DMS 273 treated with DMSO at 0.1 percent for 48 hours (cell line): ENCODE measurements at places on chromosomes 1 and 21.

DNA sequence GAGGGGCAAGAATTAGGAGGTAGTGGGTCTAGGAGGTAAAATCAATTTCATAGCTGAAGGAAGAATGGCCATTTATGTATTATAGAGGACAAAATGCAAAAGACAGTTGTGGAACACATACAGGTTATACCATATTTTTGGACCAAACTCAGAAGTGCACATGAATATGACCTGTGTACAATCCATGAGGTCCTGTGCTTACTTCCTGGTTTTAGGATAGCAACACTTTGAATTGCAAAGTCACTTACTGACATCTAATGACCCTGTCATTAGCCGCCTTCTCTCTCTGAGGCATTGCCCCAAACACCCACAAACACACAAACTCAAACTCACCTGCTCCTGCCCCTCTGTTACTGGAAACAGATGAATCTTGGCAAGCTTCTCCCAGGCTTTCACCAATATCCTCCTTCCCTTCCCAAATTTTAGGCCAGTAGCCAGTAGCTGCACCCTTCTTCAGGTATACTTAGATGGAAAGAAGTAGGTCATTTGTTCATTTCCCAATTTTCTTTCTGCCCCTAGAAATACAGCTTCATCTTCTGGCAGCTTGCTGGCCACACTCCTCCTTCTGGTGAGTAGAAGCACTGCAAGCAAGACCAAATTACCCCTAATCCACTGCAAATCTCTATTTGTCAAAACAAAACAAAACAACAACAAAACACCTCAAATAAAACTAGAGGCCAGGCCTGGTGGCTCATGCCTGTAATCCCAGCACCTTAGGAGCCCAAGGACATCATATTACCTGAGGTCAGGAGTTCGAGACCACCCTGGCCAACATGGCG is 13.7 kb upstream of the RPL5 start:
- DNase-seq, result no peak

DNA sequence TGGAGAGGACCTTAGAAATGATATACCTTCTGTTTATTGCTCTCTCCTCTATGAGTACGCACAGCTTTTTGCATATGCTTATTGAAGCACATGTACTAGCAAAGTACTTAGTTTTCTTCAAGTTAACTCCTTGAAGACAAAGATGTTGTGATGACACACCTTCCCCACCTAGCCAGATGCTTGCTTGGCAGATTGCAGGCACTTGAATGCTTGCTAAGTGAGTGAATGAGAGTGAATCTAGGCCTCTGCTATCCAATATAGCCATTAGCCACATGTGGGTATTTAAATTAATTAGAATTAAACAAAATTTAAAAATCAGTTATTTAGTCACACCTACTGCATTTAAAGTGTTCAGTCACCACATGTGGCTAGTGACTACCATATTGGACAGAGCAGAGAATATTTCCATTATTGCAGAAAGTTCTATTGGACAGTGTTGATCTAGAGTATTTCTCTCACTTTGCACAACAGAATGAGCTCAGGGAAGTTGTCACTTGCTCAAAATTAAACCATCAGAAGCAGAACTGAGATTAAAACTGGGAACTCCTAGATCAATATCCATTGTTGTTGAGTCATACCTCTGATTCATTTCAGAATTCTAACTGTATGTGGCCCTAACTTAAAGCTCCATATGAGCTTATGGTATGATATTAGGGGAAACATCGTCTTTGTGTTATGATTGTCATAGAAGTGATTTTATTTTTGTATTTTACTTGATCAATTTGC is 8.6 kb upstream of the EEIG2 start:
- no peak for DNase-seq

DNA sequence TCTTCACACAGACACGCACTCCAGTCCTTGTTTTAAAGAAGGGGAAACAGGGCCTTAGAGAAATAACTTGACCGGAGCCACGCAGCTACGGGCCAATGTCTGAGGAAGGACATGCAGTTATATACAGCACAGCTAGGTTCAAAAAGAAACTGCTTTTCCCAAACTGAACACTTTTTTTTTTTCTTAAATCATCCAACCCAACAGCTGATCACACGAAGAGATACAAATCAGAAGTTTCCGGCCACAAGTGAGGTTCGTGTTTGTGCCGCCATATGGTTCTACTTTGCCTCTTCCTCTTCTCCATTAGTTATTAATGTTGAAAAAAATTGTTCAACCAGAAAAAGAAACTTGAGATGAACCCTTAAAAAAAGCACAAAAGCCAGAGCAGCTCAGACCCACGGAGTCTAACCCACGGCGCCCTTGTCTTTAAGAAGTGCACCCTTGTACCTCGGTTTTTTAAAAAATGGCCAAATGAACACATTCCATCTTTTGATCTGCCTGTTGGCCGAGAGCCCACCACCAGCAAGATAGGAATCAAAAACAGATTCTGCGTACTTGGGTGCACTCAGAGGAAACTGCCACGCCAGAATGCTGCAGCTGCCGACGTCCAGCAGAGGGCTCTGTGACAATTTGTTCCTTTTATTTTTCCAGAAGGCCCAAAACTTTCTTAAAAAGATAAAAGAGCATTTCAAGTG is 78.9 kb downstream of the SLC66A1 start:
- DNase-seq, result peak; percentile 7

- no peak for DNase-seq
These were observed 58.0 kb downstream of the NKAIN1 start for GRCh38 chr1:31181515-31182343.

- no peak for DNase-seq
These were observed 14.6 kb downstream of the RIPK4 start for GRCh38 chr21:41752231-41752681.

DNA sequence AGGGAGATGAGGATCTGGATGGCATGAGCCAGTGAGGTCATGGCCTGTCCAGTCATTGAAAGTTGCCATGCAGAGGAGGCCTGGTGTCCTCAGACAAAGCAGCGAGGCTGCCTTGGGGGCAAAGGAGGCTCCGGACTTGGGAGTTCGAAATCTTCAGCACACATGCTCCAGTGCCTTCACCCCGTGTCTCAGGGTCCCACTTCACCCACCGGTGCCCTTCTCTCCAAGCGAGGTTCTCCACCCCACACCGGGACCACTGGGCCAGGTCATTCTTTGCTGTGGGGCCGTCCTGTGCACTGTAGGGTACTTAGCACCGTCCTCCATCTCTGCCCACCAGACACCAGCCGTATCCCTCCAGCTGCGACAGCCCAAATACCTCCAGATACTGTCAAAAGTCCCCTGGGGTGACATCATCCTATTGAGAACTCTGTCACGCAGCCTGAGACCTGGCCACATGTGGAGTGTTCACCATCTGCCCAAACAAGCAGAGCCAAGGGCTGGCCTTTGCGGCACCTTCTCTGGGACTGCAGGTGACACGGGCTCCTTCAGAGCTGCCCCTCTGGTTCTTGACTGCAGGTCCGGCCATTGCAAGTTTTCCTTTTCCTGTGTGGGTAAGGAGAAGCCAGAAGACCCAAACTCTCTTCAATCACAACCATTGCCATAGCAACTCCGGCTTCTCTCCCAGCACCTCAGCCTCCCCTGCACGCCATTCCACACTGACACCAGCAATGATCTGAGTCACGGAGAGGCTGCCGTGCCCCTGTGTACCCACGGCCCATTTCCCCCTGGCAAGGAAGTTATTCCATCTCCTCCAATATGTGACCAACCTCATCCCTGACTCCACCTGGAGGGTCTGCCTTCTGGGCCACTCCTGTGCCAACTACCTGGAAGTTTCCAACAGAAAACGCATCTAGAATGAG is 20.4 kb upstream of the PDE9A start:
- no peak for DNase-seq

- no peak for DNase-seq
These were observed 252.3 kb upstream of the FGGY start for GRCh38 chr1:59044535-59045121.

GRCh38 chr21:29193072-29193471 is 62.6 kb downstream of the MAP3K7CL start:
- DNase-seq, result no peak

DNA sequence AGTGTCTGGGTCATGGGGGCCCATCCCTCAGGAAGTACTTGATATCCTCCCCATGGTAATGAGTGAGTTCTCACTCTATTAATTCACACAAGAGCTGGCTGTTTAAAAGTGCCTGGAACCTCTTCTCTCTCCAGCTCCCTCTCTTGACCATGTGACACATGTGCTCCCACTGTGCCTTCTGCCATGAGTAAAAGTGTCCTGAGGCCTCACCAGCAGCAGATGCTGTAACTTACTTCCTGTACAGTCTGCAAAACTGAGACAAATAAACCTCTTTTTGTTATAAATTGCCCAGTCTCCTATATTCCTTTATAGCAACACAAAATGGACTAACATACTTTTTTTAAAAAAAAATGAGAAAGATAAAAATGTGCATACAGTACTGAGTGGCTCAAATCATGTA is 24.0 kb downstream of the PUM1 start:
- no peak for DNase-seq

GRCh38 chr1:30551603-30552002 is 171.8 kb downstream of the MATN1 start:
- no peak for DNase-seq

DNA sequence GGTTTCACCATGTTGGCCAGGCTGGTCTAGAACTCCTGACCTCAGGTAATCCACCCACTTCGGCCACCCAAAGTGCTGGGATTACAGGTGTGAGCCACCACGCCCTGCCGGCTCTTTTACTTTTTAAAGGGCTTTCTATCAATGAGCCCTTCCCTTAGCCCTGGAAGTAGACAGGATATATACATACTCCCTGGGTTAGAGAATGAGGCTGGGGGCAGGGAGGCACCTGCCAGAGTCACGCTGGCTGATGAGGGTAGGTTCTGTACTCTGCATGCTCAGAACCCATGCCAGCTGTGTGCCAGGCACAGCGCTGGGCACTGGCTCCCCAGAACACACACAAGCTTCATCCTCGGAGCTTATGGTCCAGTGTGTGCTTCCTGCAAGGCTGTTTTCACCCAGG is 113.6 kb upstream of the IPO9 start:
- DNase-seq, result no peak

GRCh38 chr1:159914252-159915018 is 10.9 kb downstream of the TAGLN2 start:
- no peak for DNase-seq

GRCh38 chr1:111334169-111334568 is 43.5 kb downstream of the CHIA start:
- peak; percentile 7 for DNase-seq

GRCh38 chr21:43916691-43917514 is 51.9 kb downstream of the AGPAT3 start:
- DNase-seq, result no peak

GRCh38 chr1:59361766-59362165 is 64.9 kb downstream of the FGGY start:
- DNase-seq, result no peak

GRCh38 chr21:31946231-31946630 is 73.4 kb downstream of the HUNK start:
- DNase-seq, result no peak

- no peak for DNase-seq
These were observed 129.5 kb upstream of the DSCAM start for GRCh38 chr21:40976198-40977109.

GRCh38 chr21:28239340-28239739 is 753.3 kb downstream of the LTN1 start:
- DNase-seq, result no peak

DNA sequence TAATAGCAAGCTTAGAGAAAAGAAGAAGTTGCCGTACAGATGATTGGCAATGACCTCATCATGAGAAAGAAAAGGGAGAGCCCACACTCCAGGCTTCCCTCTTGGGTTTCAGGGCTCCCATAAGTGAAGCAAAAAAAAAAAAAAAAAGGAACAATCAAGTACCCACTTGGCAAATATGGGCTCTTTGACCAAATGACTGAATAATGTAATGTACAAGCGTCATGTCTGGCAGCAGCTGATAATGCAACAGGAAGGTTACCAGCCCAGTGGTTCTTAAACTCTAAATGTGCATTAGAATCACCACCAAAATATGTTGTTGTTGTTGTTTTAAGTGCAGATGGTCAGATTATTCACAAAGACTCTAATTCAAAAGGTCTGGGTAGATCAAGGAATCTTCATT is 13.5 kb downstream of the TNFSF4 start:
- DNase-seq, result no peak

GRCh38 chr1:59698386-59698785 is 116.4 kb upstream of the HOOK1 start:
- DNase-seq, result no peak

- no peak for DNase-seq
These were observed 79.0 kb downstream of the NPHP4 start for GRCh38 chr1:5913078-5913845.

DNA sequence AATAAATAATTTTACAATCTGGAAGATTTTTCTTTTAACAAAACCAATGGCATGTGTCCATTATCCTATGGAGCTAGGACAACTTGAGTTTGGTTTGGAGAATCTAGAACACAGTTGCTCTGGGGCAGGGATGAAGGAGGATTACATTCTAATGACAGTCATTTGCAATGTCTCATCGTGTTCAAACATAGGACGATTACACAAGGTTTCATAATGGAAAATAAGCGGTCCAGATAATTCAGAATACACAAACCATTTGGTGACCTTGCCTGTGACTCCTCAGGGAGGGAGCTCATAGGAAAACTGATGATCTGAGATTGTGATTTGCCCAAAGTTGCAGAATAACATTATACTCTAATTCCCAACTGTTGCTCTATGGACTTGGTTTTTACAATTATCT is 27.6 kb upstream of the RGL1 start:
- no peak for DNase-seq

GRCh38 chr1:171805395-171806115 is 24.1 kb downstream of the METTL13 start:
- DNase-seq, result no peak

DNA sequence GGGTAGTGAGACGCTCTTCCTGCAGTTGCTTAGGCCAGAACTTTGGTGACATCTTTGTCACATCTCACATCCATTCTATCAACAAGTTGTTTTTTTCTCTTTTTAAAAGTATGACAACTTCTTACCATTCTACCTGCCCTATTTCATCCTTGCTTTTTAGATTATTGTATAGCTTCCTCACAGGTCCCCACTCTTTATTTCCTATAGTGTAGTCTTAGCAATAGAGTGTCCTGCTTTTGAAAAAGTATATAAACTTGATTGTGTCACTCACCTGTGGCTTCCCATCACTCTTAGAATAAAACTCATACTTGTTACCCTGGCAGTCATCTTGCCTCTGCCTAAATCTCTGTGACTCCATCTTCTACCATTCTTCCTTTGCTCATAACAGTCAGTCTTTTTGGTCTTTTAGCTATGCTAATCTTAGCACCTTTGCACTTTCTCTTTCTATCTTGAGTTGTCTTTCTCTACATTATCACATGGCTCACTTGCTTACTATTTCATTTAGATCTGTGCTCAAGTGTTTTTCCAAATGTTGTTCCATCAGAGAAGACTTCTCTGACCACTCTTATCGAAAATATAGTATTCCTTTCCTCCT is 9.5 kb downstream of the CDC73 start:
- DNase-seq, result no peak

- DNase-seq, result no peak
These were observed 273.6 kb downstream of the RRAGC start for GRCh38 chr1:38585971-38586370.

- no peak for DNase-seq
These were observed 108.9 kb downstream of the CAPN8 start for GRCh38 chr1:223556414-223557129.
